ENCODE measurements at places on chromosomes 12 and 14. TPM values are rescaled to one million over a fixed set of nuclear protein-coding genes. Genes with fewer than 3 reads are reported as not detected.
A peak's percentile ranks its signal among the peaks of the same experiment; 100 is the strongest.

DNA sequence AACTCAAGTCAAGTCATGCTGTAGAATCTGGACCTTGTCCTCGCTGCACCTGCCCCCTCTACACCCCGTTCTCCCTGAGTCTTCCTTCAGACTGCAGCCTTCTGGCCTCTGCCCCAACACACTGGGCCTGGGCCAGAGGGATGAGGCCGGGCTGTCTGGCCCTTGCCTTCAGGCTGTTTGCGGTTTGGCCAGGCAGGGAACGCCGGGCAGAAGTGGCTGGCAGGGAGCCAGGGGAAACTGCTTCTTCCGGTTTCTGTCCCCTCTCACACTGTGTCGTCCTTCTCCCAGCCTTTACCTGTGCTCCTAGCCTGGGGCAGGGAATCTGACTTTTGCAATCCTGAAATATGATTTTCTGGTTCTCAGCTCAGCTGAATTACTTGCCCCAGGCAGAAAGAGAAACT is 13.5 kb downstream of the DGLUCY start:
- H3K27ac ChIP-seq = peak overlapping the region; percentile 100
- no peaks in the 10 kb centered on the region for H3K27me3 ChIP-seq
- no peak overlapping the region for H3K4me3 ChIP-seq
- H3K4me1 ChIP-seq = peaks cover 38% of the 10 kb centered on the region

DNA sequence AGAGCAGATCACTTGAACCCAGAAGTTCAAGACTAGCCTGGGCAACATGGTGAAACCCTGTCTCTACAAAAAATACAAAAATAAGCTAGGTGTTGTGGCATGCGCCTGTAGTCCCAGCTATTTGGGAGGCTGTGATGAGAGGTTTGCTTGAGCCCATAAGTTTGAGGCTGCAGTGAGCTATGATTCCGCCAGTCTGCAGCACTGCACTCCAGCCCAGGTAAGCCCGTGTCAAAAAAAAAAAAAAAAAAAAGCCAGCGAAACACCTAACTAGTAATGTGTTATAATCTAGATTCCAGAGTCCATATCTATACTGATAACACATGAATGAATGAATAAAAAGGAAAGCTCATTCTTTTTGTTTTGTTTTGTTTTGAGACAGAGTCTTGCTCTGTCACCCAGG is 18.5 kb upstream of the SLC25A3 start:
- H3K27ac ChIP-seq = no peak overlapping the region
- H3K4me1 ChIP-seq = no peaks in the 10 kb centered on the region
- H3K27me3 ChIP-seq = no peaks in the 10 kb centered on the region
- no peak for DNase-seq

- H3K27ac ChIP-seq = no peak overlapping the region
- DNase-seq = no peak
- H3K4me1 ChIP-seq = no peaks in the 10 kb centered on the region
- H3K36me3 ChIP-seq = no peaks in the 10 kb centered on the region
- H3K27me3 ChIP-seq = no peaks in the 10 kb centered on the region
- no peak overlapping the region for H3K4me3 ChIP-seq
These were observed 186.5 kb upstream of the HMGA2 start for GRCh38 chr12:65637774-65638173.

The SLC17A8 gene
- total RNA-seq = 0.31 TPM

- H3K27me3 ChIP-seq = no peaks in the 10 kb centered on the region
- no peak for DNase-seq
- H3K4me3 ChIP-seq = no peak overlapping the region
- H3K36me3 ChIP-seq = no peaks in the 10 kb centered on the region
These were observed 30.7 kb upstream of the OR4E1 start for GRCh38 chr14:21704338-21704737.

- H3K27me3 ChIP-seq = no peaks in the 10 kb centered on the region
- DNase-seq = no peak
- no peak overlapping the region for H3K4me3 ChIP-seq
- no peaks in the 10 kb centered on the region for H3K4me1 ChIP-seq
- no peak overlapping the region for H3K27ac ChIP-seq
These were observed 122.5 kb downstream of the DAD1 start for GRCh38 chr14:22466491-22466890.

The FGF6 gene
- total RNA-seq = 0.73 TPM

GRCh38 chr12:1362143-1362662 is 232.2 kb downstream of the FBXL14 start:
- H3K4me1 ChIP-seq = peaks cover 4% of the 10 kb centered on the region
- no peak for DNase-seq
- H3K36me3 ChIP-seq = no peaks in the 10 kb centered on the region
- H3K4me3 ChIP-seq = no peak overlapping the region
- no peaks in the 10 kb centered on the region for H3K27me3 ChIP-seq

The AQP5 gene
- not detected for total RNA-seq

DNA sequence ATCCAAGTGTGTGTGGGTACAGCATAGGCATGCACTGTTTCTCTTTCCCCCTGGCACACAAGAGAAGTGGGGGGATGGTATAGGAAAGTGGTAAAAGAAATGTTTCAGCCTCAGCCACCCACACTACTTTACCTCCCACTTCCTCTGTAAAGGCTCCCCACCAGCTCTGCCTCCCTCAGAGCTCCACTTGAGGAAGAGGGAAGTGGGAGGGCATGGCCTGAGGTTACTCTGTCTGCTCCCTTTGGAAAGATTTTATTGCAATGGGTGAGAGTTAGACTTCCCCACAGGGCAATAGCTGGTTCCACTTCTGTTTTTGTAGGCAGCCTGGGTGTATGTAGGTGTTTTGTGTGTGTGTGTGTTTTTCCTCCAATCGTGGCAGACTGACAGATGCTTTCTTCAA is 145.3 kb downstream of the SSPN start:
- no peaks in the 10 kb centered on the region for H3K4me1 ChIP-seq
- no peak overlapping the region for H3K27ac ChIP-seq
- peaks cover 8% of the 10 kb centered on the region for H3K36me3 ChIP-seq
- H3K27me3 ChIP-seq = no peaks in the 10 kb centered on the region
- H3K4me3 ChIP-seq = no peak overlapping the region
